ENCODE measurements at places on chromosomes 5 and 9.

DNA sequence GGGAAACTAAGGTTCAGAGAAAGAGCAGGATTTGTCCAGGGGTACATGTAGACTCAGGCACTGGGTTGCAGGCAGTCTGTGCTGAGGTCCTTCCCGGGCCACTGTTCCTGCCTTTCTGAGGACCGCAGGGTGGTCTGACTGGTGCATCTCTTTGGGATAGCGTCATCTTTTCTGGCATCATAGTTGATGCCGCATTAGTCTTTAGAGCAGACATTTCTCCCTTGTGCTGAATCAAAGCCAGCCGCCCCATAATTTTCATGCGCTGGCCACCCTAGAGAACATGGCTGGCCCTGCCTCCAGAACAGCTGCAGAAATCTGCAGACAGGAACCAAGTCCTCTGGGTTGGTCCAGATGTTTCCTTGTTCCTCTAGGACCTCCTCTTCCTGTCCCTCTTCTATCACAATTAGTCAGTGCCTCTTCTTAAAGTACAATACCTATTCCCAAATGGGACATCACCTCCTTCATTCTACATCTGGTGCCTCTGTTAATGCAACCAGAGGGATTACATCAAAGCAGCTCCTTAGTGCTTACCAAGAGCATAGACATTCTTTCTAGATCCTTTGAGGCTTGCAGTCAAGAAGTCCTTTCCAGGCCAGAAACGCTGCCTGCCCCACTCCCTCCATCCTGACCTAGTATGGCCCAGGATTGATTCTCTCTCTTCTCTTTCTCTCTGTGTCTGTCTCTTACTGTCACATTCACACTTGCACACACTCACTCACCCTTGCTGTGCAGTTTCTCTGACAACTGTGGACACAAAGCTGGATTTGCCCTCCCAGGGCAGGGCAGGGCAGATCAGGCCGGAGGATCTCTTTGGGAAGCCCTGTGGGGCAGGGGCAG lies 42.0 kb upstream of the ORM1 start:
- DNase-seq: no peak

- DNase-seq: no peak
These were observed 48.6 kb downstream of the UBAP1 start for GRCh38 chr9:34227445-34227844.

GRCh38 chr5:125152044-125152443 lies 405.6 kb upstream of the ZNF608 start:
- no peak for DNase-seq

DNA sequence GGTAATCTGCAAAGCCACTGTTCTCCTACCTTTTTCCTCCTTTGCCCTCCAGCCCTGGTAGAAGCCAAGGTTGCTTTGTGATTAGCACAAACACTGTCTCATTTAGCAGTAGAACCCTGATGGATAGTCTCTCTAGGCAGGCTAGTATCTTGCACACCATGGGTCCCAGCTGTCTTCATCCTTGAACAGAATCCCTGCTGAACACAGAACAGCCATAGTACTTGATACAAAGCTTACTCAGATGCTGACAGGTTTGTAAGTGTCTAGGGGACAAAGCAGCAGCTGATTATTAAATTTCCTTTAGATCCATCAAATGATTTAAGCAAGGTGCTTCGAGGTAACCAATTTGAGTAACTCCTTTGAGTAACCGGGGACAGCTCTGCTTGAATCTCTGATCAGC lies 163.7 kb upstream of the PPP1R2B start:
- DNase-seq: no peak

GRCh38 chr5:69225860-69226259 lies 8.8 kb upstream of the CDK7 start:
- DNase-seq: no peak

GRCh38 chr9:77944556-77945243 lies 86.9 kb downstream of the GNAQ start:
- DNase-seq: no peak

DNA sequence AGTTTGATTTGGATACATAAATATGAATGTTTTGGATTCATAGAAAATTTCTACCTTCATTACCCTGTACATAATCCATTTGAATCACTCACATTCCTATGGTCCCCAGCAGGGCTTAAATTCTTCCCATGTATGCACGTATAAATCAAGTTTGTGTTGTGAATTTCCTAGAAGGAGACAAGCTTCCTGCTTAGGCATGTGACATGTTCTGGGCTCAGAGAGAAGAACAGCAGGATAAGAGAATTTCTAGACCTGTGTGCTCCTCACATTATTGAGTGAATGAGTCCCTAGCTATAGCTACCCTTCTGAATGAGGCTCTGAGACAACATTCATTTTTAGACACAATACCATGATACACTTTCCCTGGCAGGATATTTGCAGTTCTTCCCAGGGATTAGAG lies 229.1 kb downstream of the YTHDC2 start:
- no peak for DNase-seq

DNA sequence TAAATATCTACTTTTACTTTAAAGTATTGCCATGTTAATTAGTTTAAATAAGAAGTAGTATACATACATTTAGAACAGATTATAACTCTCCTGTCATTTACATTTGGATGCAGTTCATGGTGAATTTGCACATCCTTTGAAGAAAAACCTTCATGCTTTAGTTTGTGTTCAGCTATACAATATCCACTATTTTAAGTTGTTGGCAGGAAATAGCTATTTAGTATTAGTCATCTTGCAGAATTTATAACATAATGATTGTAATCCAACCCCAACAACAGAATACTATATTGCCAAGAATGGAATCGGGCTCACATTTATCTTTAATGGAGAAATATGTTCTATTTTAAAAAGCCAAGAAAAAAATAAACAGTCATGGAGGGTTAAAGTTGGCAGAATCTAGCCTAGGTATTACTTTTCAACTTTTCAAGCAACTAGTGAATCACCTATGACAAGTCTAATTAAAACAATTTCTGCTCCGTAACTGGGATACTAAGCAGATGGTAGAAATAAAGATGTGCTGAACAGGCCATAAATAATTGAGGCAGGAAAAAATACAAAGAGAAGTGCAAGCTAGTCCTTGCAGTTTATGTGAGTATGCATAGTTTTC lies 1170.6 kb upstream of the NUDT12 start:
- no peak for DNase-seq

DNA sequence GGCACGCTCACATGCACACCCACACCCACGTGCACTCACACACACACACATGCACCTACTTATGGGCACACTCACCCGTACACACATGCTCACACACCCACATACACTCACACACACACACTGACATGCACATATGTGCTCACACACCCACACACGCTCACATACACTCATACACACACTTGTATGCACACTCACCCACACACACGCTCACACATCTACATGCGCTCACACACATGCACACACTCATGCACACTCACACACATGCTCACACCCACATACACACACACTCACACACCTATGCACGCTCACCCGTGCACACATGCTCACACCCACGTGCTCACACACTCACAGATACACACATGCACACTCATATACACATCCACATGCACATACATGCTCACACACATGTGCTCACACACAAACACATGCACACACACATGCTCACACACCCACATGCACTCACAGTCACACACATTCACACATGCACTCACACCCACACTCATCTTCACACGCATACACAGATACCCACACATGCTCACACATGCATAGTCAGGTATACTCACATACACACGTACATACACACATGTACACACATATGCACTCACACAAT lies 138.3 kb downstream of the OLFM1 start:
- no peak for DNase-seq

- DNase-seq: no peak
These were observed 336.5 kb downstream of the RFX3 start for GRCh38 chr9:3189113-3189861.

GRCh38 chr9:36874921-36875320 lies 159.1 kb downstream of the PAX5 start:
- DNase-seq: no peak

DNA sequence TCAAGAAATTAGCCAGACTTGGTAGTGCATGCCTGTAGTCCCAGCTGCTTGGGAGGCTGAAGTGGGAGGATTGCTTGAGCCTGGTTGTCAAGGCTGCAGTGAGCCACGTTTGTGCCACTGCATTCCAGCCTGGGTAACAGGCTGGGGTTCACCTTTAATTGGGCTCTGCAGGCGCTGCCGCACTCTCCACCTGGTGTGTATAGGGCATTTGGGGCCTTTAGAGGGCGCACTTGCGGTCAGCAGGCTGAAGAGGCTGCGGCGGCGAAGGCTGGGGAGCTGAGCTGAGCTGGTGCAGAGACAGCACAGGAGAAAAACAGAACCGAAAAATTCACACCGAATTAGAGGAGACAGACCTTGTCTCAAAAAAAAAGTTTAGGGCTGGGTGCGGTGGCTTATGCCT lies 31.2 kb downstream of the CDK7 start:
- no peak for DNase-seq

DNA sequence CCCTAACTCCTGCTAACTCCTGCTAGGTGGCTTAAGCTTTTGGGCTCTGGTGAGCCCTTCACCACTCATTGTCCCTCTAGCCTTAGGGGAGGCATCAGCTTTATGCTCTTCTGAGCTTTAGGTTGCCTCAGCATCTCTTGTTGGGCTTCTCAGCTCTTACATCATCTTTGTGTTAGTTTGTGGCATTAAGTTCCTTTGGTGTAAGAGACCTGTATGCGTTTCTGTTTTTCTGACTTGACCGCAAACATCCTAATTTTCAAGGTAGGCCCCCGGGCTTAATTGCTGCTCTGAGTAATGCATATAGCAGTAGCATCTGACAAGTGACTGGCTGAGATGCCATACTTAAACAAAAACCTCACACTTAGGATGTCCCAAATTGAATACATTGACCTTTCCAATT lies 287.8 kb upstream of the TUT7 start:
- DNase-seq: no peak

- no peak for DNase-seq
These were observed 124.3 kb downstream of the RASEF start for GRCh38 chr9:82938426-82939218.

GRCh38 chr9:115531410-115532125 lies 413.6 kb upstream of the TNC start:
- DNase-seq: no peak

DNA sequence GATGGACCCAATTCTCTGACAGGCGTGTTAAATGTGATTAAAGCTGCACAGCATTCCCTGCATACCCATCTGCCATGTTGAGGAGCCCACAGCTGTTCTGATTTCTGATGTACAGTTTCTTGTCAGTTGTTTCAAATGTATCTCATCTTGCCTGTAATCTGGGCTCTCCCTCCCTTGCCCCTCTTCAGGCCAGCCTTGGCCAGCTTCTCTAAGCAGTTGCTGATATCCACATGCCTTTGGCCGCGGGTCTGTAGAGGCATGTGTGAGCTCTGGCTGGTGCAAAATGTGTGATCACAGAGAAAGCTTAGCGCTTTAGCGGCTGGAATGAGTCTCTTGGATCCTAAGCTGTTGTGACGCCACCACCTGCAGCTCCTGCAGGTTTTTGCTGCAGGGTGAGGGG lies 332.0 kb downstream of the MLLT3 start:
- no peak for DNase-seq
